ENCODE measurements at places on chromosomes 3 and 15.

DNA sequence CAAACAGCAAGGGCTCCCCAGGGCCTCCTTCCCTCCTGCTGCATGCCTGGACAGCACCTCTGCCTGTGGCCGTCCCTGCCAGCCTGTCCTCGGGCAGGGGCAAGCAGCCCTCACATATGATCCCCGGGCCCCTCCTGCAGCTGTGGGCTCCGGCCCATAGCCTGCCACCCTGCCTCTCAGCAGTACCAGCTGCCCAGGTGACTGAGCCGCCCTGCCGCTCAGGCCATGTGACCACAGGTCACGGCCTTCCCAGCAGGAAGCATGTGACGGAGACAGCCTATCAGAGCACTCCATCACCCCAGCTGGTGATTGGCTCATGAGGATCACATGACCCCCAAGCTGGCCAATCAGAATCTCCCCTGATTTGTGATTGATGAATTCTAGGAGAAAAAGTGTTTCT is 23.9 kb downstream of the ALDH1L1 start:
- DNase-seq, result no peak

- no peak for DNase-seq
Observed at GRCh38 chr3:192156382-192156781, 571.0 kb downstream of the FGF12 start.

GRCh38 chr3:125374501-125374995 is 577 bp downstream of the ZNF148 start:
- peak; percentile 42 for DNase-seq

DNA sequence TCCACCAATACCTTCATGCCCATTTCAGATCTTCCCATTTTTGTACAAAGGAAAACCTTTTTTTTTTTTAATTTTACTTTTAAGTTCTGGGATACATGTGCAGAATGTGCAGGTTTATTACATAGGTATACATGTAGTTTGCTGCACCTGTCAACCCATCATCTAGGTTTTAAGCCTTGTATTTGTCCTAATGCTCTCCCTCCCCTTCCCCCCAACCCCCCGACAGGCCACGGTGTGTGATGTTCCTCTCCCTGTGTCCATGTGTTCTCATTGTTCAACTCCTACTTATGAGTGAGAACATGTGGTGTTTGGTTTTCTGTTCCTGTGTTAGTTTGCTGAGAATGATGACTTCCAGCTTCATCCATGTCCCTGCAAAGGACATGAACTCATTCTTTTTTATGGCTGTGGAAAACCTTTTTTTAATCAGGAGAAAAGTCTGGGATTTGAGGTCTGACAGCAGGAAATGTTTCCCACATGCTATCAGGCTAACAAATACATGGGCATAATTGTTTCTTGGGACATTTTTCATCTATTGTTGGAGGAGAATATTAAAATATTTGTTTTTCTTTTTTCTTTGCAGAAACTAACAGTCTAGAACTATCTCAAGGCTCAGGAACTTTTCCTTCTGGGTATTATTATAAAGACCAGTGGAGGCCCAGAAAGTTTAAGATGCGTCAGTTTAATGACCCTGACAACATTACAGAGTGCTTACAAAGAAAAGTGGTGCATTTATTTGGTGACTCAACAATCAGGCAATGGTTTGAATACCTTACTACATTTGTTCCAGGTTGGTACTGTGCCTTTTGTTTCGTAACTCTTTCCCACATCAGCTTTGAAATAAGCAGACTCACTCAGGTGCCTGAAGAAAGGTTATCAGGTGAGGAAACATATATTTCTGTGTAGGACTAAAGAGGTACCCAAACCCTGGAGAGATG is 32.8 kb upstream of the NFKBIZ start:
- DNase-seq, result no peak

GRCh38 chr3:69791919-69792399 is 52.7 kb downstream of the MITF start:
- no peak for DNase-seq

DNA sequence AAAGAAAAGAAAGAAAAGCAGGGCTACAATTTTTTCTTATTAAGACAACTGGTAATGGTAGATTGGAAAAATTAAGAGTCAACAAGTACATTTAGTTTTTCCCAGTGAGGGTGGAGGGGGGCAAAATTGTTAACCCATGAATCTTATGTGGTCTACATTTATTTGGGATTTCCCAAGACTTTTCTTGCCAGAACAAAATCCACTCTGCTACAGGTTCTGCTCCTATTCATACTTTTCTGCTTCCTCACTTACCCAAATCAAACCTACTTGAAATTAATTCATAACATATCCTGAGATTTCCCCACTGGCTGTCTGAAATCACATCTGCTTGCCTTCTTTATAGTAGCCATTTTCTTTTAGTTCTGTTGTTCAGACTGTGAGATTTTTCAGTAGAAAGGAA is 41.1 kb downstream of the VGLL3 start:
- no peak for DNase-seq

GRCh38 chr3:186742618-186743380 is 25.6 kb downstream of the KNG1 start:
- no peak for DNase-seq

Measured in activated CD8-positive, alpha-beta memory T cell treated with anti-CD3 and anti-CD28 coated beads, Interleukin-2, amount 50 U/mL, for 4 hours (primary cell).